ENCODE measurements at places on chromosomes 7 and 10.

GRCh38 chr10:22753786-22754185 lies 39.4 kb upstream of the PIP4K2A start:
- DNase-seq: no peak

DNA sequence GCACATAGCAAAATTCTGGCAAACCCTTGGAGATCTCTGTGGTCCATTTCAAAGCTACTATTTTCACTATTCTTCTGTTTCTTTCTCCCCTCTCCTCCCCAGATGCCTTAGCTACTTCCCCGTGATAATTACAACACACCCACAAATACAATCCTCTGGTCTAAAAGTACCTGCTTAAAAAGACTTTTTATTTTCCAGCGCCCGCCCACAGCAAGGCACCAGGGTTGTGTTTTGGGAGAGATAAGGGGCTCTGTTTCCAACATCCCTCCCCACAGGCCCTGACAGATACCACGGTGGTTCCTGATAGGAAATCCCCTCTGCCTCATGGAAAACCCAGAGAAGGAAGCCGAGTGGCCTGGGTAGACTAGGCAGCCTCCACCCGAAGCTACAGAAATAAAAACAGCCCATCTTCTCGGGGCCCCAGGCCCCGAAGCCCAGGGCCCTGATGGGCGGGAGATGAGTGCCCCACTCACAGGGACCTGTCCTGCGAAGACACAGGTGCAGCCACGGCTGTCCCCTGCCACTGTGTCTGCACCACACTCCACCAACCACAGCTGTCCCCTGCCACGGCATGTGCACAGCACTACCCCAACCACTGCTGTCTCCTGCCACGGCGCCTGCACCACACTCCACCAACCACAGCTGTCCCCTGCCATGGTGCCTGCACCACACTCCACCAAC lies 19.7 kb downstream of the CALML5 start:
- no peak for DNase-seq

GRCh38 chr10:73088304-73088703 lies 8.4 kb downstream of the P4HA1 start:
- DNase-seq: no peak

- no peak for DNase-seq
Measured at GRCh38 chr10:80602881-80603280, 65.2 kb downstream of the SH2D4B start.

GRCh38 chr7:75740846-75741497 lies 2.2 kb upstream of the HIP1 start:
- DNase-seq: no peak

DNA sequence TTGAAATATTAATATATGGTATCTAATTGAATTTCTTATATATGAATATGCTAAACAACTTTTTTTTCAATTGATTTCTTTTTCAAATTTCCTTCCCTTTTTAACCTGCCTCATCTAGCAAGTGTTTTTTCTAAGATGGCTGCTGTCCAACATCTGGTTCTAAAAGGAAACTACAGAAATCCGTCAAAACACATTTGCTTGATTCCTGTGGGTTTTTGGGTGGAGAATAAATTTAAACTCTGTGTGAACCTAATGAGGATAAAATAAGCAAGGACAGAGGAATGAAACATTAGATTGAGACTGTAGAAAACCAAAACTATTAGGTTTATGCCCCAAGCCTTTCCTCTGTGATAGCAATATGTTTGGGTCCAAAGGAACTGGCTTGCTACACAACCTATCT lies 75.5 kb upstream of the STARD3NL start:
- DNase-seq: no peak

DNA sequence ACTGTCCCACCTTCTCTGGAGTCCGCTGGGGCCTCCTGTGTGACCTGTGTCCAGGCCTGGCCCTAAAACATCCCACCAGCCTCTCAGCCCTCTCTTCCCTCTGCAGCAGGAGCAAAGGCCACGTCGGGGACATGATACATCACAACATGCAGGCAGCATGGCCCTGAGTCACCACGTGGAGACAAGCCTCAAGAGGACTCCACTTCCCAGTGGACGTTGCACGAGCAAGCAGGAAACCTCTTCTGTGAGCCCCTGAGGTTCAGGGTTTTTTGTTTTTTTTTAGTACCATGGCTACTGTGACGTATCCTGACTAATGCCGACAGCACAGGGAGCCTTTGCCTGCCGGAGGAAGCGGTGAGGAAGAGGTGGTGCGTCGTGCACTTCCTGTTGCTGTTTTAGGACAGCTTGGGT lies 165.9 kb downstream of the DNAJB6 start:
- peak; percentile 57 for DNase-seq

DNA sequence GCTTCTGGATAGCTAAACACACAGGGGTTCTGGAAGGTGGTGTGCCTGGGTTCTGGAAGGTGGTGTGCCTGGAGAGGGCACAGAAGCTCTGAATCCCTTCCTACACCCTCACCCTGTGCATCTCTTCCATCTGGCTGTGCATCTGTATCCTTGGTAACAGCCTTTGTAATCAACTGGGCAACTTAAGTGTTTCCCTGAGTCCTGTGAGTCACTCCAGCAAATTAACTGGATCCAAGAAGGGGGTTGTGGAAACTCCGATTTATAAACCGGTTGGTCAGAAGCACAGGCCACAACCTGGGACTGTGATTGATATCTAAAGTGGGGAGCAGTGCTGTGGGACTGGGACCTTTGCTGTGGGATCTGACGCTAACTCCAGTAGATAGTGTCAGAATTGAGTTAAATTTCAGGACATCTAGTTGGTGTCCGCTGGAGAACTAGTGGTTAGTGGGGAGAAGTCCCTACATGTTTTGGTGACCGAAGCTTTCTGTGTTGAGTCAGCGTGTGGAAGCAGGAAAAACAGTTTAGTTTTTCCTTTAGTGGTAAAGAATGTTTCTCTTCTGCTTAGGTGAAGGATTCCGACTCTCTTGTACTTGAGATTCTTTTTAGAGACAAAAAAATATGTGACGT lies 228.1 kb downstream of the BMPER start:
- no peak for DNase-seq

GRCh38 chr7:85896531-85896930 lies 709.7 kb upstream of the SEMA3D start:
- DNase-seq: no peak

DNA sequence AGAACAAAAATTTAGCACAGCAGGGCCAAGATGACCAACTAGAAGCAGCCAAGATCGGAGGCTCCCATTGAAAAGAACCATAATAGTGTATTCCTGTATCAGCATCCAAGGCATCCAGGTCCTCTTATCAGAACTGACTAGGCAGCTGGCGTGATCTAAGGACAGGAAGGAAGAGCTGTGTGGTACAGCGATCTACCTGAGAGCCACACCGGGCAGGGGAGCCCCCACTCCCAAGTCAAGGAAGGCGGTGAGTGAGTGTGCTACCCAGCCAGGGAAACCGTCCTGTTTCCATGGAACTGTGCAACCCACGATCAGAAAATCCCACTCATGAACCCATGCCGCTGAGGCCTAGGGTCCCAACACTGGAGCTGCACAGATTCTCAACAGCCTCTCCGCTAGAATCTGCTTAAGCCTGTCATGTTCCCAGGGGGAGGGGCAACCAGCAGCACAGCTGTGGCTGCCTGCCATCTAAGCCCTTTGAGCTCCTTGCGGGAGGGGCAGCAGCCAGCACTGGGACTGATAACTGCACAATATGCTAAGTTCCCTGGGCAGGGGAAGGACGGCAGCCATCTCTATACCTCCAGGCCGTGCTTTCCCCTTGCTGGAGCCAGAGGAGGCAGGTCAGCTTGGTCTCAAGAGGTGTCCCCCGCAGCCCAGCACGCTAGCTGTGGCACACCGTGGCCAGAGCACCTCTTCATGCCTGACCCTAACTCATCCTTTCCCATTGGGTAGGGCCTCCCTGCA lies 213.0 kb upstream of the SMIM30 start:
- no peak for DNase-seq

DNA sequence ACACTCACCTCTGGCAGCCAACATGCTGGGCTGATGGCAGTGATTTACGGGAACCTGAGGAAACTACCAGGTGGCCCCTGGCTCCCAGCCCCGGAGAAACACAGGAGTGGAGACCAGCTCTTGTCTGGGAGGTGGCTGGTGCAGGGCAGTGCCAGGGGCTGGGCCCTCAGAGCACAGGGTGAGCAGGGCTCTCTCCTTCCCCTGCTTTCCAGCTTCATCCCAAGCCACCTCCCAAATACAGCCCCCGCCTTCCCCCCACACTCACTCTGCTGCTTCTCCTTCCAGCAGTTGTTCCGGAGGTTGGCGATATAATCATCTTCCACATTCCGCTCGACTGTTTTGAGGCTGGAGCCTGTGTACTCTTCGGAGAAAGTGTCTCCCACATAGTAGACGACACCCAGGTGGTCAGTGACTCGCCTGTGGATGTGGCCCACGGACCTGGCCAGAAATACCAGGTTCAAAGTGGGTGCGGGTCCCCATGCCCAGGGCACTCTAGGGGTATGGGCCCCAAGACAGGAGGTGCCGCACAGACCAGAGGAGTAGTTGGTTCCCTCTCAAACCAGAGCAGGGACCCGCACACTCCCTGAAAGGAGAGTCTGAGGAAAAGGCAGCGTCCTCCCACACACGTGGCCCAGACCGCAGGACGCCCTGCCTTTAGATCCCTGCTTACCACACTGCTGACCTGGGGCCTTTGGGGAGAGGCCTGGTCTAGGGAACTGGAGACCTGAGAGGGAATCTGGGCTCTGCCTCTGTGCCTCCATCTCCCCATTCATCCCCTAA lies 18.3 kb downstream of the DNAJB12 start:
- DNase-seq: no peak

DNA sequence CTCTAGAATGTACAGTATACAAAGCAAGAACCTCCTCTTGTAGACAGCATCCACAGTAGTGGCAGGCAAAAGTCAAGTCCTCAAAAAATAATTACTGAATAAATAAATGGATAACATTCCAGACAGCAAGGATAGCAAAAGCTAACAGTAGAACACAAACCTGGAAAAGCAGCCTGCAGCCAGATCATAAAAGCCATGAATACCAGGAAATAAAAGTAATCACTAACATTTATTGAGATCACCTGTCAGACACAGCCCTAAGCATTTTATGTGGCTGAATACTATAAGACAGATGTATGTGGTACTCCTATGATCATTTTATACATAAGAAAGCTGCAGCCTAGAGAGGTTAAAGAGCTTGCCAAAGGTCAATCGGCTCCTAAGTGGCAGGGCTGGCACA lies 34.0 kb downstream of the CUL2 start:
- DNase-seq: no peak

DNA sequence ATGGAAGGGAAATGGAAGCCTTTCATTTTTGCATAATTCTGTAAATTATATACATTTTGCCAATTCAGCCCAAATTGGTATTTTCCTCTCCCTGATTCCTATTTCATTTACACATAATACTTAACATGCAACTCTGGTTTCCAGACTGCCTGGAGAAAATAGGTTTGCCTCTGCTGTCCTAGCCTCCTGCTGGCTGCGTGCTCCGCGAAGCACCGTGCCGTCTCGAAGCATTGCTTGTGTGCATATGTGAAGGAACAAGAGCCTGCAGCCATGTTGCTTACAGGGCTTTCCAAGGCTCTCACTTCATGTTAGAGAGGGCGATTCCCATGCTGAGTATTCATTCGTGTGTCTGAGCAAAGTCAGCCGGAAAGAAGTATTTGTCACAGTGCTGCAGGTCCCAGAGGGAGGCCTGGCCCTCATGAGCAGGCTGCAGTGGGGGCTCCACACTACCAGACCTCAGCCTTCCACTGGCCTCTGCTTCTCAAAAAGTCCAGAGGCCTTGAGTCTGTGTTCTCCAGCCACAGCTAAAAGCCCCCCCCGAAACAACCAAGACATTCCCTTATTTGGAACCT lies 66.5 kb downstream of the CLRN3 start:
- DNase-seq: no peak

GRCh38 chr7:116111475-116111874 lies 80.9 kb upstream of the TFEC start:
- no peak for DNase-seq
